Stimulated activated CD4-positive, alpha-beta T cell treated with anti-CD3 and anti-CD28 coated beads, Interleukin-12 subunit alpha, Interleukin-12 subunit beta, amount 100 ng/mL, for 24 hours (primary cell): ENCODE measurements at places on chromosomes 5 and 9.

DNA sequence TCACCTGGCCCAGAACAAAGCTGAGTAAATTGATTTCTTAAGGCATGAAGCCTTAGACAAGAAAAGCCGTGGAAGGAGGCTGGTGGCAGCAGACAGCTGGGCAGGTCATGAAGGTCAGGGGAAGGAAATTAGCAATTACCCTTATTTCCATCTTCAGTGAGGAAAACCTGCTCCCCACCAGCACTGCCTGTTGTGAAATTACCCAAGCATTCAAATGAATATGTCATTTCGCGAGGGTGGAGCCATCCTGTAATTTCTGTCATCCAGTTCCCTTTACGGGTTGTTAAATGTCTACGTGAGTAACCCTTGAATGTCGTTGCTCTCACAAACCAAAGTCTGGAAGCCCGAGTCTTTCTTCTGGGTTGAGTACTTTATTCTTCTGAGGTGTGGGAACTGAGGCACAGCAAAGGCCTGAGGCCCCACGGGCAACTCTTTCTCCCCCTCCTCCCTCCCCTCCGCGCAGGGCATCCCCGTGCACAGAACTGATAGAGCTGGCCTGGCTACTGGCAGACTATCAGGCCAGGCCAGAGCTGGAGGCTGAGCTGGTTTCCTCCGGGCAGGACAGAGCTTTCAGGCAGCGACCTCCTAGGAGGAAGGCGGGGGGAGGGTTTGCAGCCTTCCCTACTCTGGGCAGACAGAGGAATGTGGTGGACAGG is 22.0 kb upstream of the AK3 start:
- DNase-seq: no peak

DNA sequence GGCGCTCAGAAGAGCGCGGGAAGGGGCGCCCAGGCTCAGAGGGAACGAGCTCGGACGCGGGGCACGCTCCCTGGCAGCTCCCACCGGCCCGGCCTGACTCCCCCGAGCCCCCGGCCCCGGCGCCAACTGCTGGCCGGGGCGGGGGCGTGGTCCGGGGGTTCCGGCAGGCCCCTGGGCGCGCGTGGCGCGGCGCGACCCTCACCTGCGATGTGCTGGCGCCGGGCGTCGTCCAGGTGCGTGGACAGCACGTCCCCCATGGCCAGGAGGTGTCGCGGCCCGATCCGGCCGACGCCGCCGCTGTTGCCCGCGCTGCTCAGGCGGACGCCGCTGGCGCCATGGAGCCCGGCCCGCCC is 43.5 kb upstream of the STXBP1 start:
- DNase-seq: no peak

GRCh38 chr9:70085241-70085640 is 41.6 kb downstream of the MAMDC2 start:
- DNase-seq: no peak

GRCh38 chr5:32450952-32451351 is 6.4 kb upstream of the ZFR start:
- DNase-seq: no peak

GRCh38 chr5:95973793-95974325 is 12.2 kb upstream of the ELL2 start:
- no peak for DNase-seq

DNA sequence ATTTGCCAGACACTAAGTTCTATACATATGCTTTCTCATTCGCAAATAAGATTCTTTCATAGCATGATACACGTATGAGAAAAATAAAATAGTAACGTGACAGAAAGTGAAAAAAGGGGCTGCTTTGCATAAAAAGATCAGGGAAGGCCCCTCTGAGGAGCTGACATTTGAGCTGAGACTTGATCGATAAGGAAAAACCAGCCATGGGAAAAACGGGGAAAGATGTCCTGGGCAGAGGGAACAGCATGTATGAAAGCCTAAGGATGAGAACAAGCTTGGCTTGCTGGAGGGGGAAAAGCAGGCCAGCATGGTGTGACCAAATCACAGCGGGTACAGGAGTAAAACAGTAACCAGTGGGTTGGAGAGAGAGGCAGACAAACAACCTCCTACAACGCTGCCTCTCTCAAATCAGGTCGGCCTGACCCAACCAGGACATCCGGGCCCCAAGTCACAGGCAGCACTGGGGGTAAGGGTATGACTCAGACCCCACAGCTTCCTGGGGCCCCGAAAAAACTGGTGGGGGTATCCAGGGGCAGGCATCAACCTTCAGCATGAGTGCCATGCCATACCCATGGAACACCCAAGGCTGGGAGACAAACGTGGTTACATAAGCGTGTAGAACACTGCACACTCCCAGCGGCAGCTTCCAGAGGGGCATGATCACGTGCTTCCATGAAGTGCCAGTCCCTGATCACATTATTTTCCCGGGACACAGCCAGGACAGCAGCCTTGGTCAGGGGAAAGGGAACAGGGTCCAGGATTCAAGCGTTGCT is 2.2 kb downstream of the TNIP1 start:
- DNase-seq: peak; percentile 54

- DNase-seq: no peak
These were observed 18.3 kb upstream of the TEK start for GRCh38 chr9:27090711-27091110.

- no peak for DNase-seq
These were observed 382.5 kb downstream of the PLK2 start for GRCh38 chr5:58077416-58077815.

- DNase-seq: no peak
These were observed 137.8 kb downstream of the LPAR1 start for GRCh38 chr9:110900456-110900855.

- no peak for DNase-seq
These were observed 38.9 kb upstream of the IFNK start for GRCh38 chr9:27485158-27485557.

GRCh38 chr9:37650299-37650872 is 368 bp upstream of the FRMPD1 start:
- no peak for DNase-seq

DNA sequence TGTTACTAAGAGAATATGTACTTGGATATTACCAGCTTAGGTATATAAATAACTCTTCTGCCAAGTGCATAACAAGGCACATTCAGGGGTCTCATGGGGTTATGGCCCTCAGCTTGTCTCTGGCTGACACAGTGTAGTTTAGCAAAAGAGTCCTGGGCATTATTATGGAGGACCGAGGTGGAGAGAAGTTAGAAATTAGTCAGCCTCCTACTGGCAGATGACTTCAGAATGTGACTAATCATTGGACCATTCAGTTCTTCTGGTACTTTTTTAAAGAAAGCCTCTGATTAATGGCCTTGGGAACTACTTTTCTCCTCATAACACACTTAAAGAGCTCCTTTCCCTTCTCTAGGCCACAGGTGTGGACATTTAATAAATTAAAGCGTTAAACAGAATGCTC is 178.9 kb downstream of the SH3GL2 start:
- DNase-seq: no peak

- DNase-seq: no peak
These were observed 28.1 kb downstream of the TERT start for GRCh38 chr5:1266791-1267190.

GRCh38 chr5:3092211-3092610 is 340.7 kb upstream of the IRX2 start:
- DNase-seq: no peak

- DNase-seq: no peak
These were observed 789.9 kb upstream of the C9orf72 start for GRCh38 chr9:28363151-28363562.

DNA sequence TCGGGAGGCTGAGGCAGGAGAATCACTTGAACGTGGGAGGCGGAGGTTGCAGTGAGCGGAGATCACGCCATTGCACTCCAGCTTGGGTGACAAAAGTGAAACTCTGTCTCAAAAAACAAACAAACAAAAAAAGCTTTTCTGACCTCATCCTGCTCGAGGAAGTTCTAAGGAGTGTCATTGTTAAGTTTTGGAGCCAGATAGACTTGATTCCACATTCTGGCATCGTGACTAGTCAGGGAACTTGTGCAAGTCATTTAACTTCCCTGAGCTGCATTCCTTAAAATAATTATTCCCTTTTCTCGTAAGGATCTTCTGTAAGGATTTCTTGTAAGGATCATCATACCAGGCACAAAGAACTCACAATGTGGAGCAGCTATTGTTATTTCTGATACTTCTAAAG is 26.2 kb downstream of the SNX24 start:
- DNase-seq: no peak

DNA sequence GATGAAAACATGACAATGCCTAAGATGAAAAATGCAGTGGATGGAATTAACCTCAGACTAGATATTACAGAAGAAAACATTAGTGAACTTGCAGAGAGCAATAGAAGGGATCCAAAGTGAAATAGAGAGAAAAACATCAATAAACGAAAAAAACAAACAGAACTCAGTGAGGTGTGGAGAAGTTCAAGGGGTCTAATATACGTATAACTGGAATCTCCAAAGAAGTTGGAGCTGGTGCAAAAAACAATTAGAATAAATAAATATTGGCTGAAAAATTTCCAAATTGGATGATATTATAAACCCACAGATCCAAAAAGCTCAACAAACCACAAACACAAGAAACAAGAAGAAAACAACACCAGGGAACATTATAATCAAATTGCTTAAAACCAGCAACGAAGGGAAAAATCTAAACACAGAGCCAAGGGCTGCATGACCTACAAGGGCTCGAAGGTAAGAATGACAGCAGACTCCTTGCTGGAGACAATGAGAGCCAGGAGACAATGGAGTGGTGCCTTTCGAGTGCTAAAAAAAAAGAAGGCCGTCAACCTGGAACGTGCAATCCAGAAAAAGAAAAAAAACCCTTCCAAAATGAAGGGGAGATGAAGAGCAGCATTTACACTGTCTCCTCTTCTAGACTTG is 11.8 kb downstream of the FAM163B start:
- DNase-seq: no peak

DNA sequence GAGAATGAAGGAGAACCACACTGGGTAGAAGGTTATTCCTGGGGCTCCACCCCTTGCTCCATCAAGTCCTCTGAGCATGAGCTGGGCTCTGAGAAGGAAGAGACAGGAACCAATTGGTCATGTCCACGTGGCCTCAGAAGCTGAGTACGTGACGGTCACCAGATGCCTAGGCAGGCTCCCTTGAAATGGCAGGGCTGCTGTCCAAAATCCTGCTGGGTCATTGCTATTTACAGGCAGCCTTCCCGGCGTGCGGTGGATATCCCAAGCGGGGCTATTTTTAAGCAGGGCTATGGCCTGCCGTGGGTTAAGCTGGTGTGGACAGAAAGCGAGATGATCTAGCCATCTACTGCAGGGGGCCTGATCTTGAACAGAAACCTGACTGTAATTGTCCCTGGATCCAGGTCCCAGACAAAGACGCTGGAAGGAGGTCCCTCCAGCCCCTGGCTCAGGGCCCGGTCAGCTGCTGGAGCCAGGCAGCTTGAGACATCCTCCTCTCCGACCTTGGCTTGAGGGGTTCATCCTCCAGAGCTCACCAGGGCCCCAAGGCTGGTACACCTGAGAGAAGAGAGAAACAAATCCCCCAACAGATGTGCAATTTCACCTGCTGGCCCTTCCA is 550 bp upstream of the CKMT2 start:
- DNase-seq: no peak
